Stimulated activated CD8-positive, alpha-beta memory T cell treated with anti-CD3 and anti-CD28 coated beads, Interleukin-15, amount 100 ng/mL, for 24 hours (primary cell): ENCODE measurements at places on chromosomes 3 and 15.
A peak's percentile ranks its signal among the peaks of the same experiment; 100 is the strongest.

DNA sequence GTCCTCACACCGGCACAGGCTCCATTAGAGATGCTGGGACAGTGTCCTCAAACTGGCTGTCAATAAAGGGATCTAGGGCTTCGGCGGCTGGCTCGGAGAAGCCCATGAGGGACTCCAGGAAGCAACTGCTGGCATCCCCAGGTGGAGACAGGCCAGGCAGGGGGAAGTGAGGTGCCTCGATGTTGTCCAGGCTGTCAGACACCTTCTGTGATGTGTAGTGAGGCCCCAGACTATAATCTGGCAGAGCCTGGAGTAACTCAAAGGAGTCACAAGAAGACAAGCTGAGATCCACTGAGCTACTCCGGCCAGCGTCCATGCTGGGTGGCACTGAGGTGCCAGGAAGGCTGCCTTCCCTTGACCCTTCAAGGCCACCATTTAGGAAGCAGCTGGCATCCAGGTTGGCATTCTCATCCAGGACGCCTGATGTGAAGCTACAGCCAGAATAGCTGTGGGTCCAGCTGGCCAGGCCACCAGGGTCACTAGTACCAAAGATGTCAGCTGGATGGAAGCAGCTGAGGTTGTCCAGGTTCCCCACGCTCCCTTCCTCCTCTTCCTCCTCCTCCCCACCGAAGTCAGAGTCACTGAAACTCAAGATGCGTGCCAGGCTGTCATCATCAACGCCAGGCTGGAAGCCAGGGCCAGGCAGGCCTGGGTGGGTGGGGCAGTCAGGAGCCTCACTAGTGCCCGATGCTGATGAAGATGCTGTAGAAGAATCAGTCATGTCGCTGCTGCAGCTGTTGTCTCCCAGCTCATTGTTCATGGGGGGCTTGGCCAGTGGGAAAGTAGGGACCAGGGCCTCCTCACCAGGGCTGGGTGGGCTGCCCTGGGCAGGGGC lies 10.1 kb downstream of the CSRNP1 start:
- no peak for DNase-seq

DNA sequence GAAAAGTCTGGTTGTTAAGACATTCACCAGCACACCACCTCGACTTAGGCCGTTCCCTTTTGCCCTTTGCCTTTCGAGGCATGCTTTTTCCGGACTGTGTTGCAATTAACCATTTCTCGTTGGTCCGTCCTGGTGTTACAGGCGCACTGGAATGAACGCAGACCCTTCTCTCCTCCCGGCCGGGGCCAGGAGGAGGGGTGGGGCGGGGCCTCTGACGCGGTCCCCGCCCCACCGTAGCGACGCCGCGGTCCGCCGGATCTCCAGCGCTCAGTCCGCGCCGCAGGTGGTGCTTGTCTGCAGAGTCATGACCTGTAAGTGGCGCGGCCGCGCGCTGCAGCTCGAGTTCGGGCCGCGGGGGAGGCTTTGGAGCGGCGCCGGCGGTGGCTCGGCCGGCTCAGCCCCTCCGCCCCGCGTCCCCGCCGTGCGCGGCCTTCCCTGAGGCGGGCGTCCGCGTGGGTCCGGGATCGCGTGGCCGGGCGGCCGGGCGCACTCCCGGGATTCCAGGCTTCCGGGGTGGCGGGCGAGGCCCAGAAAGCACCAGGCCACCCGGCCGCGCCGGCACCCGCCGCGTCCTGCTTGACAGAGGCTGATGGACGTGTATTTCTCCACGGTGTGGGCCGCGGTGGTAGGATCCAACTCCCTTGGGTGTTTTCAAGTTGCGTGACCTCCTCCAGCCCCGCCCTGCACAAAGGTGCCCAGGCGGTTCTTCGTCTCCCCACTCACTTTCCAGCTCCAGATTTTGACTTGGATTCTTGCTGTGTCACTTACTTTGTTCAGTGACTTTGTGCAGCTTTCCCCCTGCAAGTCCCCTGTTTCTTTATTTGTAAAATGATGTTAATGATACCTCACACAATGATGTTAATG lies at the start of gene NIT2:
Gene NIT2 (plus strand): TSS at position 270 of the 864 bp plus-strand sequence. CDS start 35 bp downstream, at position 305.
- DNase-seq: peak; percentile 69

GRCh38 chr15:43920815-43921214 lies 94.0 kb downstream of the WDR76 start:
- DNase-seq: no peak

DNA sequence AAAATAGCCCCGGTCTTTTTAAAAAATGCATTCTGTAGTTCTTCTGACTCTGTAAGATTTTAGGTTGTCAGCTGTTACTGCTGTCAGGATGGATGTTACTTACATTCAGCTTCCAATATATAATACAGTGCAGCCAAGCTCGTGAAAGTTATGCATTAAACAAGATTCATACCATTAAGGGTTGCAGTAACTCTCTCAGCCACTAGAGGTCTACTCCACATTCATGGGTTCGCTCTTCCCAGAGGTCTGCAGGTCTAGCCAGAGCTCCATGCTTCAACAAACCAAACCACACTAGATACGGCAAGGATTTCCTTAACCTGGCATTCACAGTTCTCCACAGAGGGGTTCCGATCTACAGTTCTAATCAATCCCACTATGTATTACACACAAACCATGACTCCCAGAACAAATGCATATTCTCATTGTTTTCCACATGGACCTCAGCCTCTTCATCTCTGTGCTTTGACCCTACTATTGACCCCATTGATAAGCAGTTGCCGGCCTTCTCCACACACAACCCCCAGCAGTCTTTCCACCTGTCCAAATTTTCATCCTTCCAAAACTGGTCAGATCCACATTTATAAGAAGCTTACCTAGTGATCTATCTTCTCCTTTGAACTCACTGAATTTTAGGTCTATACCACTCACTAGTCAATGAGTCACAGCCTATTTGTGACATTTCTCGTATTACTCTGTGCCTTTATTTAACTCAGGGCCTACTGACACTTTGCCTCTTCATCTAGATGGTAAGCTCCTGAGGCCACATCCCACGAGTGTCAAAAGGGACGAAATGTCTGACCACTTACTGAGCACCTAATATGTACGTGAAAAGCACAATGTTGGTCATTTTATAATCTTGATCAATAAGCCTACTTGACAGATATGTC lies 33.7 kb downstream of the RORA start:
- no peak for DNase-seq

DNA sequence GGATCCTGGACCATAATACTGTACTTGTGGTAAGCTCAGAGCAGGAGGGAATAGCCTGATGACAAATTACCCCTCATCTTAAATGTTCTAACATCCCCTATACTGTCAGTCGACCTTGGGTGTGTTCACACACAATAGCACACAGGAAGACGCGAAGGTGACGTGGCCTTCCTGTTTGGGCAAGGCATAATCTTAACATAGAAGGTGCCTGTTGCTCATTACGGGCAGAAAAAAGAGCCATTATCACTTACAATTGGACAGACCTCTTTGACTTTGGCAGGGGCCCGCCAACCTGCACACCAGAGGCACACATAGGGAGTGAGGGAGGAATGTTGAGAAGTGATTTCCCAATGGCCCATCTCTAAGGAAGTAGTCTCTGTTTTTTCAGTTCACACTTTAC lies 144.2 kb downstream of the ANO10 start:
- peak; percentile 16 for DNase-seq

DNA sequence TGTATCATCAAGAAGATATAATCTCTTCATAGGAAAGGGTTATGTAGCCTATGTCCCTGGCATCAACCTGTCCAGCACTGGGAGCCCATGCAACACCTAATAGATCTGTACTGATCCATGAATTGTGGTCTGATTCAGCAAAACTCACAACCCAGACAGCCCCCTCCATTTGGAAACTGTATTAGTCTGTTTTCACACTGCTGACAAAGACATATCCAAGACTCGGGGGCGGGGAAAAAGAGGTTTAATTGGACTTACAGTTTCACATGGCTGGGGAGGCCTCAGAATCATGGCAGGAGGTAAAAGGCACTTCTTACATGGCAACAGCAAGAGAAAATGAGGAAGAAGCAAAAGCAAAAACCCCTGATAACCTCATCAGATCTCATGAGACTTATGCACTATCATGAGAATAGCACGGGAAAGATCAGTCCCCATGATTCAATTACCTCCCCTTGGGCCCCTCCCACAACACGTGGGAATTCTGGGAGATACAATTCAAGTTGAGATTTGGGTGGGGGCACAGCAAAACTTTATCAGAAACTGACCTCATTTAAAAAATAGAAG lies 83.3 kb downstream of the TRIM42 start:
- DNase-seq: no peak

DNA sequence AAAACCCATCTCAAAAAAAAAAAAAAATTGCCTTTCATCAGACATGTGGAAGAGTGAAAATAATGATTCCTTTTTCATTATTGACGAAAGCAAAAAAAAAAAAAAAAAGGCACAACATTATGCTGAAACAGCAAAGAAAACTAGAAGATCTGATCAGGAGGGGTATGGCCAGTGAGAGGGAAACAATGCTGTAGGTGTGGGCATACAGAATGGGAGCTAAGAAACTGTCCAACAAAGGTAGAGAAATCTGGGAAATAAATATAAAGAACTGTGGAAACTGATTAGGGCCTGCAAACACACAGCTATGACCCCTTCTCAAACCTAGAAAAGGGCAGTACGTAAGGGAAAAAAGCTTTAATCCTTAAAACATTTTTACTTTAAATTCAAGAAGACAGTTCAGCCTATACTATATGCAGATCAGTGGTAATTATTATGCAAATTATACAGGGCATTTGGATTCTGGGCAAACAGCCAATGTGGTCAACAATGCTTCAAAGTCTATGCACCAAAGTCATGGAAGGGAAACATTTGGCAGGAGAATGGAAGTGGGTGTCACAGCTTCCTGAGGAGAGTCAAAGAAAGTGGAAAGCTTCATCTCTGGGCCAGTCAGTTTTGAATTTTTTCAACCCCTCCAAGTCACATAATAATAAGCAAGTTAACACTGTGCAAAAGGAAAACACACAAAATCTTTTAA lies 68.3 kb upstream of the SLC12A8 start:
- no peak for DNase-seq
